ENCODE measurements at places on chromosomes 3 and 15.

DNA sequence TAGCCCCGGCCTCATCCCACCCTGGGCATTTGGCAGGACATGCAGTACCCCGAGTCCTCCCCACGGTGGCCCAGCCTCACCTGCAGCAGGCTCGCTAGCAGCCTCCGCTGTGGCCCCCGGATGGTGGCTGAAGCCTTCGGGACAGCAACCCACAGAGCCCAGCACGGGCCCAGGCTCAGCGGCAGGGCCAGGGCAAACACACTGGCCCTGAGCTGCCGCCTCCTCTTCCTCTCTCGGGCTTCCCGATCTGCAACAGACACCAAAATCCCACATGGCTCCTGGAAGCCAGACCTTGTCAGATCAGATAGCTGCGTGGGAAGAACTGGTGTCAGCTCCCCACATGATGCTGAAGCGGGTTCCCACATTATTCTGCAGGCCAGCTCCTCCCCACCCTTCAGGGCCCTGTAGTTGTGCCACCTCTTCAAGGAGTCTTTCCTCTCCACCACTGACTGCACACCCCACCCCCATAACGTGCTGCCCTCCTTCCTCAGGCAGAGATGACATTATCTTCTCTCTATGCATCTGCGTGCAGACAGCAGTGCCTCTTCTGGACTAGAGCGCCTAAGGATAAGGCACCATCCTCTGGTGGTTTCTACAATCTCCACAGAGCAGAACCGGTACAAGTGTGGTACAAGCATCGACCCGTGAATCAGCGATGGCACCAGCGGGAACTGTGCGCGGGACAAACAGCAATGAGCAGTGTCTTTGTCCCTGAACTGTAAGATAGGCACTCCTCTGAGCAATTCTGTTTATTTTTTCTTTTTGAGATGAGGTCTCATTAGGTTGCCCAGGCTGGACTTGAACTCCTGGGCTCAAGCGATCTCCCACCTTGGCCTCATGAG, 9.5 kb downstream of the TMEM44 start:
- DNase-seq: no peak

DNA sequence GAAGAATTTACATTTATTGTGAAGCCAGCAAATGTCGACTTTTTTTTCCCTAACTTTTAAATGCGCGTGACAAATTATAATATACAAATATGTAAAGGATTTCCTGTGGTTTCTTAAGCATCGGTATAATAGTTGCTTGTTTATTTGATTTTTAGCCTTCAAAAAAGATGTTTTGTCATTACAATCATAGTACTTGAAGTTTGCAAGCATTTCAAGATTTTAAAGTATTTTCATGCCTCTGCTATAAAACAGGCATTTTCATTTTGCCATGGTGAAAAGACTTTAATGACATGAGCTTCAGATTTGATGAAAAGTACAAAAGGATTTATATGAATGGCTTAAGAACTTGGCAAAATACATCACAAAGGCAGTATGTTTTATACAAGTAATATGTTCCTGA, 9.4 kb upstream of the P2RY12 start:
- no peak for DNase-seq

- DNase-seq: no peak
Observed at GRCh38 chr3:139523718-139524117, 15.8 kb downstream of the RBP1 start.

DNA sequence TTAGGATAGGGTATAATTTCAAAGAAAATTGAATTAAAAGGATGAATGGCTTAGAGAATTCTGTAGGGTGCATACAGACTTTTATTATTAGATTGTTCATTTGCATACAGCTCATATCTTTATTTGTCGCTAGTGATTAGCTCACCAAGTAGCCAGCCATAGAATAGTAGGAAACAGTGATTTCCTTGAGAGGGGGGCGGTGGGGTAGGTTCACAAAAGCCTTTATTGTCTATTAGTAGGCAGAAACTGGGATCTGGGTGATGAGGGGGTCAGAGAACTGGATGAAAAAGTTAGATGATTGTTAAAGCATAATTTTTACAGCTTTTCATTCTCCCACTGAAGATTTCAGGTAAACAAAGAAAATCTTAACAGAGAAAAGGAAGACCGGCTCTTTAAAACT, 77.6 kb upstream of the RAP2B start:
- no peak for DNase-seq

DNA sequence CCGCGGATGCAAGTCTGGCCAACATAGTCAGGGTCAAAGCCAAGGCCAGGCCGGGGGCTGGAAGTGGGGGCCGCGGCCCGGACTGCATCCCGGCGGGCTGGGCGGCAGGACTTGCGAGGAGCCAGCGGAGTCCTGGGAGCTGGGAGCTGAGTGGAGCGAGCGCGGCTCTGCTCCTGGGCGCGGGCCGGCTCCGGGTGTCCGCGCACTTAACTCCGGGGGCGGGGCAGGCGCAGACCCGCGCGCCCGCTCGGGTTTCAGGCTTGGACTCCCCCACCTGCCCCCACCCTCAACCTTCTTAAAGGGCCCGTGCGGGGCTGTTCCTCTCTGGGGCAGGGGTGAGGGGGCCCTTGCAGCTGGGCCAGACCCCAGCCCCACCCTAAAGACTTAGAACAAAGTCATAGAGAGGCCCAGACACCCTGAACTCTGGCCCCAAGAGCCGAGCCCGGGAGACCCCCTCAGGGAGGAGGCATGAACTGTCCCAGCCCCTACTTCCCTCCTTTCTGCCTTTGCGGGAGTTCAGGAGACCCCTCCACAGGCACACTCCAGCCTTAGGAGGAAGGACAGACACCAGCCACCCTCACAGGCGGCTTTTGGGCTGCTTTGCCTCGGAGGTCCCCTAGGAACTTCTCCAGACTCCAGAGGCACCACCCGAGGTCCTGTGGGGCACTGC, at the start of gene CSPG4:
TSS of gene CSPG4 (minus strand) at position 181 of the 670 bp plus-strand sequence. CDS start at position 88, 93 bp downstream.
- no peak for DNase-seq

GRCh38 chr3:97694876-97695275, 69.7 kb upstream of the ARL6 start:
- no peak for DNase-seq

- no peak for DNase-seq
Observed at GRCh38 chr15:81856001-81856633, 189.7 kb downstream of the MEX3B start.

GRCh38 chr15:86316726-86317383, 237.2 kb downstream of the AGBL1 start:
- no peak for DNase-seq

DNA sequence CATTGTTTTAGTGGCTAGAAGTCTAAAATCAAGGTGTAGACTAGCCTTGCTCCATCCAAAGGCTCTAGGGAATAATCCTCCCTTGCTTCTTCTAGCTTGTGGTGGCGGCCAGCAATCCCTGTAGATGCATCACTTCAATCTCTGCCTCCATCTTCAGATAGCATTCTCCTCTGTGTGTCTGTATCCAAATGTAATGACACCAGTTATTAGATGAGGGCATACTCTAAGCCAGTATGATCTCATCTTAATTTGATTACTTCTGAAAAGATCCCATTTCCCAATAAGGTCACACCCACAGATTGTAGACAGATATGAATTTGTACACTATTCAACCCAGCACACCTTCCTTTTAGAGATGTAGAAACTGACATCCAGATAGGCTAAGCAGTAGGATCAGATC, 334.5 kb upstream of the KCNMB2 start:
- no peak for DNase-seq

DNA sequence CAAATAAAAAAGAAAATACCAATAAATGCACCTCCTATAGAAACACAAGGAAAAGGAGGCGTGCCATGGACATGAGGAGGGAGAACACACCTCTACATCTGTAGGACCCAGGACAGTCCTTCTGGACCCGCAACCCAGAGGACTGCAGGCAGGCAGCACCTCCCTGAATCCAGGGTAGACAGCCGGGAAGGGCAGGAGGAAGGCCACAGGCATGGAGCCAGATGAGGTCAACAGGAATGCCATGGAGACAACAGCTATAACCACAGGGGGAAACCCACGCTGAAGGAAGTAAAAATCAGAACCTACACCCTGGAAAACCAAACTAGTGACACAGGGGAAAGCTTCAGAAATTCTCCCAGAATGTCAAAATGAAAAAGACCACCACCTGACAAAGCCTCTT, 248.8 kb upstream of the NSMCE3 start:
- no peak for DNase-seq

DNA sequence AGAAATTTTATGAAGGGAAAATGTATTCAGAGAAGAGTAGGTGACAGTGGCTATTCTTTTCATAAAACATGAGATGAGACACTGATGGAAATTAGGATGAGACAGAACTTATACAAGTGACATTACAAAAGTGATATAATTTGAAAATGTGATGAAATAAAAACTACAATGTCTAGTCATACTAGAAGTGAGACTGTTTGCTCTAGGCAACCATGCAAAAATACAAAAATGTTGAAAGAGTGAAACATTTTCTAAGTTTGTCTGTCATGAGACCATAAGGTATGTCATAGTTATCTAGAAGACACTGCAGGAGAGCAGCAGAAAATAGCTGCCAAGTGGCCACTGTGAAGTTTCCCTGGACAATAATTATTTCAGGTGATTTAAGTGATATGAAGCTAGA, 459.5 kb downstream of the DIPK2A start:
- no peak for DNase-seq

GRCh38 chr3:25041871-25042584, 386.0 kb upstream of the RARB start:
- DNase-seq: no peak

GRCh38 chr15:88897456-88898194, 2.3 kb upstream of the HAPLN3 start:
- peak; percentile 31 for DNase-seq

DNA sequence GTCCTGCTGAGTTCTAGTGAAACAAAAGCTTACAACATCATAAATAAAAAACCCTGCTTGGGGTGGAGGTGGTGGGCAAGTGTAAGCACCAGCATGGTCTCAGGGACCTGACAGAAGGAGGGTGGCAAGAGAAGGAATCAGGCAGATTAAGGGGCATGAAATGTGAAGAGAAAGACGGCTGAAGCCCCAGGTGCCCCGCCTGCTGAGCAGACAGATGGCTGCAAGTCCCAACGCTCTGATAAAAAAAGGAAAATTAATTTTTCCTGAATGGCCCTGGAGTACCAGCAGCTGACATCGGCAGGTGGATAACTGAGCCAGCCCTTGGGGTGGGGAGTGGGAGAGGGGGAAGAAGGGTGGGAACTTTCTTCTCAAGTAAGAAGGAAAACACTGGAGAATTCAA, 137.9 kb downstream of the XXYLT1 start:
- no peak for DNase-seq

DNA sequence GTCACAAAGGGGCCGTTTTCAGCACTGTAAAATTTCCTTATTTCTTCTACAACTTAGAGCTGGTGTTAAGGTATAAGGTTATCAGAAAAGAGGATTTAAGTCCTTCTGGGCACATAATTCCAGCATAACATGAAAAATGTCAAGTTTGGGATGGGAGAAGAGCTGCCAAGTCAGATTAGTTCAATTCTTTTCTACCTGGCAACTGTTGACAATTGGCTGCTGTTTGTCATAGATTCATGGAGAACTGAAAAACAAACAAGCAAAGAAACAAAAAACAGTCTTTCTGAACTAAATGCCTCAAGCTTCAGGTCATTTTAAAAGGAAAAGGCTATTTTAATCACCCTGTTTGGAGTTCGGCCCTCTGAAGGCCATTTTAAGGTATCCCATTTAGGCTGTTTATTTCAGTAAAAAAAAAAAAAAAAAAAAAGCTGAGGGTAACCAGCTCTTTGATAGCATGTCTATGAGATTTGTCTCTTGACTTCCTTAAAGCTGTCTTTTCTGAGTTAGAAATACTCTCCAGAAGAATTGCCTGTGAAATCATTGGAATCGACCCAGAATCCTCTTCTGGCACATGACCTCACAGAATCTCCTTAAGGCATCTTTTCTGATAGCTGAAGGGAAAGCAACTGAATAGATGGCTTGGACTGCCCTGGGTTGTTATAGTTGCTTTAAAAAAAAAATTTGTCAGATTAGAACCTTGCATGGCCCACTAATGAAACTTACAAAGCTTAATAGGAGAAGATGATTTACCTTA, 173.3 kb downstream of the SEMA6D start:
- no peak for DNase-seq

- DNase-seq: no peak
Observed at GRCh38 chr3:185818267-185818875, 6.5 kb downstream of the IGF2BP2 start.

GRCh38 chr15:36501063-36501678, 78.3 kb upstream of the CDIN1 start:
- peak; percentile 49 for DNase-seq

DNA sequence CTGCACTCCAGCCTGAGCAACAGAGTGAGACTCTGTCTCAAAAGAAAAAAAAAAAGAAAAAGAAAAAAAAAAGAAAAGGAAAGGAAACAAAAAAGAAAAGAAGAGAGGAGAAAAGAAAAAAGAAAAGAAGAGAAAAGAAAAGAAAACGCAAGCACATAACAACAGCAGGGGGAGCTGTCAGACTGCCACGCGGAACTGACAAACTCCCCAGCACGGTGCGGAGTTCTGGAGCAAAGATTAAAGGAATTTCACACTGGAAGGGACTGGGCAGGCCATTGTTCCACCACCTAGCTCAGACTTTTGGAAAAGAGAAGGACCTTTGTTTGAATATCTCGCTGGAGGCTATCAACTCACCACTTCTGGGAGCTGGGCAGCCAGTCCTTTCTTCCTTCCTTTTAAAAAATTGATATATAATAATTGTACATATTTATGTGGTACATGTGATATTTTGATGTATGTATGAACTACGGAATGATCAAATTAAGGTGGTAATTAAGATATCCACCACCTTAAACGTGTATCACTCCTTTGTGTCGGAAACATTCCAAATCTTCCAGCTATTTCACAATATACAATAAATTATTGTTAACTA, 40.5 kb downstream of the DPPA2 start:
- DNase-seq: no peak

DNA sequence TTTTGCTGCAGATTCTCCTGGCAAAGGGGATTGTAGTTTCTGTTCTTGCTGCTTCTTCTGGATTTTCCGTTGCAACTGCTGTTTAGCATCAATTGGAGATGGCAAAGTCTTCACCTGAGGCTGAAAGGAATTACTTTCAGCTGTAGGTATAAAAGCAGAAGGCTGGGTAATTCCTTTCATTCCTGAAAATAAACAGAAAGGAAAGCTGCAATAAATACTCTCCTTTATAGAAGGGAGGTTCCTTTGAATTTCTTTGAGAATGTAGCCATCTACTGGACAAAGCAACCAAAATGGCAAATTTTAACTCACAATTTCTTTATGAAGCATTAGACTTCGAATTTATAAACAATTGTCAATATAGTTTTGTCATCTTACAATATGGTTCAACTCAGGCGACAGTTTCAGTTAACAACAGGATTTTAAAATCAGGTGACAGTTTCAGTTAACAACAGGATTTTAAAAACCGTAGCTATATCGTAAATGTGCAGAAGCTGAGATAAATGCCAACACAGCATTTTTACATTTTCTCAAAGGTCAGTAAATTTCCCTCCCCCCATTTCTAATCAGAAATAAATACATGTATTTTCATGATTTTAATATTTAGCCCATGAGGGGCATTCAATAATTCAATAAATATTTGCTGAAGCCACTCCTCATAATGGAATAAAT, 104.9 kb upstream of the NEDD4 start:
- no peak for DNase-seq

- DNase-seq: no peak
Observed at GRCh38 chr3:117756563-117756962, 1047.0 kb downstream of the TUSC7 start.

GRCh38 chr3:52372822-52373504, 56.8 kb downstream of the DNAH1 start:
- DNase-seq: peak; percentile 84

- DNase-seq: no peak
Observed at GRCh38 chr3:56981445-56982230, 78.8 kb upstream of the SPATA12 start.

GRCh38 chr15:100202309-100202960, 139.3 kb downstream of the ADAMTS17 start:
- DNase-seq: no peak
